ENCODE measurements at places on chromosomes 1 and 21.

DNA sequence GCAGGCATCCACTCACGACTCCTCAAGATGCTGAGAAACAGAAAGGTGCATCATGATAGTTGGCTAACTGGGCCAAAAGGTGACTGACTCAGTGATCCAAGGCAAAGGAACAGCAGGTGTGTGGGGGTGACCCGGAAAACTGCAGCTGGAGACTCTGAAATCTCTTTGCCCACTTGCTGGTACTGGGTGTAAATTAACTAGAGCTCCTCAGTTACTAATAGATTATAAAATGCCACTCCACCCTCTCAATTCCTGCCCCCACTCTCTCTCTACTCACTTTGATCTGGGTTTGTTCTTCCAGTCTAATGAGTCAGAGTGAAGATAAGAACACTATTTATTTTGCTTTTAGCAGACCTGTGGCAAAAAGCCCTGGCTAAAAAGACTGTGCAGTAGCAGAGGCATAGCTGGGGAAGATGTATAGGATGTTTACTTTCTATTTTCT, 7.2 kb upstream of the PIGC start:
- no peak for DNase-seq

- DNase-seq: no peak
Measured at GRCh38 chr1:56507925-56508522, 71.3 kb downstream of the PLPP3 start.

- no peak for DNase-seq
Measured at GRCh38 chr1:94821636-94822305, 1.6 kb downstream of the SLC44A3 start.

DNA sequence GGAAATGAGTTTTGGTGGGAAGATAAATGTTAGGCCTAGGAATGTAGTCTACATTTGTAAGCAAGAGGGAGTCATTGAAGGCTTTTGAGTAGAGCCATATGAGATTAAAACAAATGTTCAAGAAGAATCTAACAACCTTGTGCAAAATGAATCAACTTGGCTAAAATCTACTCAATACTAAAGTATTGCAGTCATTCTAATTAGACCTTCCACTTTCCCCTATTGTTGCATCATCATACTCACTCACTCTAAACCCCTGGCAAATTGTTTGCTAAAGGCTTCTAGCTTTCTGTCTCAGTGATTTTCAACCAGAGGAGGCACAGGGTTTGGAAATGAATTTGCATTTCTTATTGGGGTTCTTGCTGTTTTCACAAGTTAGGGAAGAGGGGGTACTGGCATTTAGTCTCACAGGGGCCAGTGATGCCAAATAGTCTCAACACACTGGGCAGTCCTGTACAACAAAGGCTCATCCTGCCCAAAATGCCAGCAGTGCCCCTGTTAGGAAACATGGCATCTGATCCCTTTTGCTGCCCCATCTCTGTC, 85.3 kb downstream of the SEC16B start:
- DNase-seq: no peak

- no peak for DNase-seq
Measured at GRCh38 chr21:46459356-46460112, 843 bp downstream of the DIP2A start.

GRCh38 chr21:35561116-35561515, 499.2 kb downstream of the SETD4 start:
- no peak for DNase-seq

DNA sequence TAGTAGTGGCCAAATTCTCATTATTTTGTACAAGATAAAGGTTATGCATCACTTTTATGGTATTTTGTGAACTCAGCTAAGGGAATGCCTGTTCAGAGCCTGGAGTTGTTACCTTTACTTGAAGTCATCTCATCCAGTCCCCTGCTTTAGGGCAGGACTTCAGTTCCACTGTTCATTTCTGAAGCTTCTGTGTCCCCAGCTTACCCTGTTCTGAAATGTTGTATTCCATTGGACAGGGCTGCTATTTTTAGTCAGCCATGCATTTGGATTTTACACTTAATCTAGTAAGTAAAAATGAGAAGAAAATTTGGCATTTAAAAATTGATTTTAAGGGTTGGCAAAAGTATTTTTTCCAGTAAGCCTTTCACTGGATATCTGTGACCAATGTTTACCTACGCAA, 11.6 kb upstream of the C4BPB start:
- DNase-seq: no peak

- no peak for DNase-seq
Measured at GRCh38 chr1:73659136-73659535, 538.8 kb downstream of the LRRIQ3 start.

DNA sequence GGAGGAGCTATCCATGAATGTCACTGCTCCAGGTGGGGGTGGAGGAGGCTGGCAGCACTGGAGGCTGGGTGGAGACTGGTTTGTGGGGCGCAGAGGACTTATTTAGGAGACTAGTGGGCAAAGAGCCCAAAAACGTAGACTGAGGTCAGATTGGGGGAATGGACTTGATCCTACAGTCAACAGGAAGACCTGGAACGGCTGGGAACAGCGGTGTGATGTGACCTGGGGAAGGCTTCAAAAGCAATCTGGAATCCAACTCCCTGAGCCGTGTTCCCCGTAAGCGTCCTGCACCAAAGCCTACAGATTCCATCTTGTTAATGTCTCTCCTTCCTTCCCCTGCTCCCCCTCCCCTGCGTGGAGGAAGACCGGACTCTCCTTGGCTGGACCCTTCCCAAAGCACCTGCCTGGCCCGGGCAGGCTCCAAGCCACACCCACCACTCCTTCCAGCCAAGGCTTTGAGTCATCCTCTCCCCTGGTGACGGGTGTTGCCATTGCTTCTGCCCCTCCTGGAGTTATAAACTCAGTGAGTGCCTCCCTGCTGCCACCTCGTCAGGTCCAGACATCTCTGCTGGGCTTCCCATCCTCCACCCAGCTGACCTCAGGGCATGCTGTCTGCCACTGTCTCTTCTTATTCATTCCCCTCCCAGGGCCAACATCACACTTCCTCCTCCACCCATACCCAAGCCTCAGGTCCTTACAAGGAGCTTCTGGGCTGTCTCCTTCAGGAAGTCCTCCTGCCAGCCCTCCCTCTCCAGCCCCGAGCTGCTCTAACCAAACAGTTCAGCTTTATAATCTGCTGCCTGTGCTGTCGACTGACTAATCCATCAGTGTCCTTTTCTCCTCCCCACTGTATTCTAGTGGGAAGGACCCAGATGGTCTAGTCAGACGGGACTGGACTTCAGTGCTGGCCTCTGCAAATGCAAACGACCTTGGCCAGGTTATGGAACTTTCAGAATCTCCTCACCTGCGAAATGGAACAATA, 1.6 kb upstream of the CLSTN1 start:
- DNase-seq: peak; percentile 68

DNA sequence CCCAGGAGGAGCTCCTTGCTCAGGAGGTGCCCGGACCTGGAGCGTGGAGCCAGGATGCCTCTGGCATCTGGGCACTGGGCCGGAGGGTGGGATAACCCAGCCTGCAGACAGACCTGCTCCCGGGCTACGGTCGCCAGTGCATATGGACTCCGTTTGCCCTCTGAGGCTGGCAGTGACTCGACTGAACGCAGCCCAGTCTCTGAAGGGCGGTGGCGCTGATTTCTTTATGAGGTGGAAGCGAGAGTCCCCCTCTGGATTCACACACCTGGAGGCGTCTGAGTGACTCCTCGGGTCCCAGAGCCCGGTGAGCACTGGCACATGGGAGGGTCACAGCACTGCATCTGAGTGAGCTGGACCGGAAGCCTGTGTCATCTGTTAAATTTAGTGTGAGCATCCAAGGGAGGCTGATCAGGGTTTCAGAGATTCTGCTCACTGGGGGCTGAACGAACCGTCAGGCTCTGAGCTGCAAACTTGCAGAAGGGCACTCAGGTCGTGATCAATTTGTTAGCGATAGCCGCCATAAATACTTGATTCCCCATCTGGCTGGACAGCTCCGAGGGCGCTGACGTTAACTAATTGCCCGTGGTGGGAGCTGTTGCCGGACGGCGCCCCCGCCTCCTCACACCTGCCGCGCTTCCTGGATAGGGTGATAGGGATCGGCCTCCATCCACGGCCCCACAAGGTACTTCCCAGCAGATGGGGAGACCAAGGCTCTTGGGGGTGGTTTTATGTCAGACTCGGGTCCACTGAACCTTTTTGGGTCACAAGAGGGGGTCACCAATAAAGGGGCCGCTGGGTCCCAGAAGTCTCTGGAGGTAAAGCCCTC, 60.7 kb upstream of the TTC34 start:
- no peak for DNase-seq

GRCh38 chr1:70990469-70991253, 57.0 kb downstream of the PTGER3 start:
- no peak for DNase-seq

DNA sequence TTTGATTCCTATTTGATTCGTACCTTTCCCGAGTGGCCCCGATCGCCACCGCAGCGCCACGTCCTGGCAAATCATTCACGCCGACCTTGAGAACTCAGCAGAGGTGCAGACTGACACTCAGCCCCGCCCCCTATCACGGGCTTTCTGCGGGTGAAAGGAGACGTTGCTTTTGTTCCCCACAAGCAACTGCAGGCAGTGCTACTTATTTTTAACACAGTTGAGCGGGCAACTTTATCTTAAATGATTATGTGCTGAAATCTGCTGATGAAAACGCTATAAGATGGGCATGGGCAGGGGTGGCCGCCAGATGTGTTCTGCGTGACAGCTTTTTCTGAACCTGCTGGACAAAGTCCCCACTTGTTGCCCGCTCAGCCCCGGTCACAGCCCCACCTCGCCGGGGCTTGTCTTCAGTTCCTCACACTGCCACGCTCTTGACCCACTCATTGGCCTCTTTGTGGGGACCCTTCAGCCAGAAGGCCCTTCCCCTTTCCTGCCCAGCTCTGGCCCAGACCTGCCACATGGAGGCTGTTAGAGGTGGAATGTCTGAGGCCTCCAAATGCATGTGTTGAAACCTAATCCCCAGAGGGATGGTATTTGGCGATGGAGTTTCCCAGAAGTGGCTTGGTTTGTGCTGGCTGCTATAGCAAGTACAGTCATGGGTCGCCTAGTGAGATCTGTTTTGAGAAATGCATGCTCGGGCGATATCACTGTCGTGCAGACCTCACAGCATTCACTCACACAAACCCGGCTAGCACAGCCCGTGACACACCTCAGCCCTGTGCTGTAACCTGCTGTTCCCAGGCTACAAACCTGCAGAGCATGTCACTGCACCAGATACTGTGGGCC, 15.7 kb upstream of the PDXK start:
- no peak for DNase-seq

- DNase-seq: no peak
Measured at GRCh38 chr1:172654535-172654934, 4.4 kb upstream of the FASLG start.

- no peak for DNase-seq
Measured at GRCh38 chr1:164325786-164326185, 233.2 kb upstream of the PBX1 start.

DNA sequence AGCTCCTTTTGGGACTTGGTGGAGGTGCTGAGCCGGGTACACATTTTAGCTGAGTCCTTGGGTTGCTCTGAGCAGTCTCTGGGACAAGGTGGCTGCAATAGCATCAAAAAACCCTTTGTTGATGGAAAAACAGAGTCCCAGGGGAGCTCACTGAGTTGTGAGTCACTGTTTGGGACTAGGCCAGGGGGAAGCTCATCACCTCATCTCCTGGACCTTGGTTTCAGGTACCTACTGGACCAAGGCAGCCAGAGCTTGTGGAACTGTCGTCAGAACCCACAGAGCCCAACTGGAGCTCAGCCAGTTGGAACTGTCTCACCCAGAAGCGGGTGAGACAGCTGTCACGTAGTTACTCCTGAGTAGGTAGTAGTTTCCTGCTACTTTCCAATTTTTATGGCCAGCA, 146.7 kb downstream of the HLX start:
- peak; percentile 21 for DNase-seq

GRCh38 chr1:38528623-38529022, 330.9 kb downstream of the RRAGC start:
- DNase-seq: no peak

DNA sequence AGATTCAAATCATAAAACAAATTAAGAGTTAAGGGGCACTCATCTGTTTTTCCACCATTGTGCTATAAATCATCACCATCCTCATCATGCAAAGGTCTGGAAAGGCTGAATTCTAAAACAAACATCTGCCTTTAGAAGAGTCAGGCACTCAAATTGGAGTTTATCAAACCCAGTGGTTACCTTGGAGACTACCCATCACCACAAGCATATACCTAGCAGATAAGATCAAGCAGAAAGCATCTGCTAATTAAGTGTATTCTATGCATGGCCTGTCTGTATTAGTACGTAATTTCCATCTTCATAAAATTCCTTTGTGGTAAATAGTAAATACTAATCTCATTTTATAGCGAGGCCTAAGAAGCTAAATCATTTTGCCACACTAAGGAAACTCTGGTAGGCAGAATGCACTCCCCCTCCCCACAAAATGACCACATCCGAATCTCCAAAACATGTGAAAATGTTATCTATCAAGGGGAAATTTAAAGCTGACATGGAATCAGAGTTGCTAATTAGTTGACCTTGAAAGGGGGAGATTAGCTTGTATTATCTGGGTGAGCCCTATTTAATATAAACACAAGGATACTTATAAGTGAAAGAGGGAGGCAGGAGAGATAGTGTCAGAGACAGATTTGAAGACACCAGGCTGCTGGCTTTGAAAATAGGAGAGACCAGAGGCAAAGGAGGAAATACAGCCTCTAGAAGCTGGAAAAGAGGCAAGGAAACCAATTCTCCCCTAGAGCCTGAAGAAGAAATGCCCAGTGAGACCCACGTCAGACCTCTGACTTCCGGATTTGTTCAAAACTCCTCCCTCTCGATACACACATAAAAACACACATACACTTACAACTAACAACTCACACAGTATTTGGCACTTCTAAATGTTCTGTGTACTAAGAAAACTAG, 23.2 kb downstream of the ARID4B start:
- peak; percentile 35 for DNase-seq

DNA sequence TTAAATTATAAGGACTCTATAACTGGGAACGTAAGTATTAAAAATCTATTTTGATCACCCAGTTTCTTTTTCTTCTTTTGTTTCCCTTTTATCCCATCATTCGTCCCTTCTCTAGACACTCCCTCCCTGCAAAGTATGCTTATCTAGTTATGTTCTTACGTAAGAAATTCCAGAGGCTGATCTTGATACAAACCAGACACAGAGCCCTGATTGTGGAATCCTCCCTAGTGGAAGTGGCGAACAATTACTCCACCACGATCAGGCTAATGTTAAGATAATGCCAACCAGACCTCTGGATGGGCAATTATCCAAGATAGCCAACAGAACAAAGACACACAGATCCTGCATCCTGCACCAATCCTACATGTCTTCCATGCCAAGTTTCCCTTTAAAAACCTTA, 1557.4 kb downstream of the PLA2G4A start:
- DNase-seq: no peak

All from CD4-positive, alpha-beta T cell treated with Interleukin-15 for 1 hour (primary cell).